ENCODE measurements at places on chromosomes 6 and 20.

- no peak for DNase-seq
Observed at GRCh38 chr6:128511506-128511905, 8.9 kb downstream of the PTPRK start.

- DNase-seq = no peak
Observed at GRCh38 chr6:52611833-52612232, 35.0 kb upstream of the TRAM2 start.

DNA sequence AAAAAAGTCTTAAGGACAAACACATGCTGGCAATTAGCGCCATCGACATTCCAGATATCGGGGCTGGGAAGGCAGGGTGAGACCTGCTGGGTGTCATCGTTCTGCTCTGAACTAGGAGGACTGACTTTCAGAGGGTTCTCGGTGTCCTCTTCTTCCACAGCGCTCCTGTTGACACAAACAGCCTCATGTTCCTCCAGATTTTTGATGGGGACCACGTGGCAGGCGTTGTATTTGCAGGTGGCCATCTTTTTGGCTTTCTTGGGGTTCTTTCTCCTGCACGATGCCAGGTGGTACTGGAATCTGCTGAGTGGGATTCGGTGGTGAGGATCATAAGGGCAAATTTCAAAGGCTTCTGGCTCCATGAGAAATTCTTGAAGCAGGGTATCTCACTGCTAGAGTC is 469 bp downstream of the GTSF1L start:
- no peak for DNase-seq

DNA sequence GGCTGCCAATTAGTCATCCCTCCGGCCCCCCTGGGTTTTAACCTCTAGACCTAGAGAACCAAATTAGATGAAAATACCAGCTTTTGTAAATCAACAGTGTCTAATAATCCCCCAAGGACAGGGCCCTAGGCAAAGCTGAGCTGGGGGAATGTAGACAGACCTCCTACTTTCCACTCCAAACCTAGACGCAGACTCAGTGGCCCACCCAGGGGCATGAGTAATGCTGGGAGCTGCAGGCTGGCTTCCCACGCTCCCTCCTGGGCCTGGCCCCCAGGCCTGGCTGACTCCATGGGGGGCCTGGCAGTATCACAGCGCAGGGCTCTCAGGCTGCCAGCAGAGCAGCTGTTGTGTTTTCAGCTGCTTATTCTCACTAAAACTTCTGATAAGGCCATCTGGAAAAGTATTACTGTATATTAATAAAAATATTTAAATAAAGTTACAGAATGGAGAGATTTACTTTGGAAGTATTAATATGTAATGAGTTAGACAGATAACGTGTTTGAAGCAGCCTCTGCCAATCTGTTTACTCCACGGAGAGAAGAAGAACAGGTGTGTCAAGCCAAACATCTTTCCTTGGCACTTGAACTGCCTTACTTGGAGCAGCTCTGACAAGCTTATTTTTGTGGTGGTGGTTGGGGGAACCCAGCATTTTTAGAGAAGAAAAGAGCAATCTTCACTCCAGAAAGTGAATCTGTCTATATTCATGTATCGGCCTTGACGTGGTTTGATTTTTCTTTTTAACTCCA is 144.0 kb upstream of the AGPAT4 start:
- no peak for DNase-seq

DNA sequence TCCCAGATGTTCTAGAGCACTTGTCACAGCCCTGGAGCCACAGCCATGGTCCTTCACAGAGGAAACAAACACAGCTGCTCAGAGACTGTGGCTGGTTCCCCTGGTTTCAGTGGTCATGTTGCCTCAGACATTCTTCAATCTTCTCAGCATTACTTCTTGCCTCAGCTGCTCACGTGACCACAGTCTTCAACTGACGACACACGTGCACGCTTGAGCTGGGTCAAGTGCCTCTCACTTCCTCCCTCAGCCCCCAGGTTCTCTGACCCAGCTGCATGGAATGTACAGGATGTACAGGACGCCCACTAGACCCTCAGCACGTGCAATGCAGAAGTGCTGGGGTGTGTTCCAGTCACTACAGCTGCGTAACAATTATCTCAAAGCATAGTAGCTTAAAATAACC is 159.8 kb upstream of the GGTLC1 start:
- DNase-seq = no peak

DNA sequence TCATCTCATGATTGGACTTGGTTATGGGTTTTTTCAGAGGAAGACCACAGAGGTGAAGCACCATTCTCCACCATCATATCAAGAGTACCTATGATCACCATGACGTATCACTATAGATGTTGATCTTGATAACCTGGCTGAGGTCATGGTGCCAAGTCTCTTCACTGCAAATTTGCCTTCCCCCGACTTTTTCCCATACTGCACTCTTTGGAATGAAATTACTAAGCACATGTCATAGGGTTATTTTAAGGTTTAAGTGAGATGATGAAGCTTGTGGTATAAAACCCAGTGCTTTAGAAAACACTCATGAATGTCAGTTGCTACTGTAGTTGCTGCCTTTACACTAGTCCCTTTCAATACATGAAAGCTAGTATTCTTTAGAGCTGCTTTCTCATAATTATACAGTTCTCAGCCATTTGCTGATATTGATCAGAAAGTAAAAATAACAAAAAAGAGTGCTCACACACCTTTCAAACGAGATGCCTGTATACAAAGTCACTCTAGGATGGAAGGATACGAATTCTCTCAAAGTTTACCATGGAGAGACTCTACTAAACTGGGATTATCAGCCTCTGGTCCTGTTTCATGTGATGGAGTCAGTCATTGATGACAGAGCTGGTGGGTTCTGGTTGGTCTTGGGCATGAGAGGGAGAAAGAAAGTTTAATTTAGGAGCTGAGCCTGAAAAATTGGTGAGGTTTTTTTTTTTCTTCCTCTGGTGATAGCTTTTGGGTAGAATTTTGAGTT is 228.1 kb downstream of the PRL start:
- no peak for DNase-seq

DNA sequence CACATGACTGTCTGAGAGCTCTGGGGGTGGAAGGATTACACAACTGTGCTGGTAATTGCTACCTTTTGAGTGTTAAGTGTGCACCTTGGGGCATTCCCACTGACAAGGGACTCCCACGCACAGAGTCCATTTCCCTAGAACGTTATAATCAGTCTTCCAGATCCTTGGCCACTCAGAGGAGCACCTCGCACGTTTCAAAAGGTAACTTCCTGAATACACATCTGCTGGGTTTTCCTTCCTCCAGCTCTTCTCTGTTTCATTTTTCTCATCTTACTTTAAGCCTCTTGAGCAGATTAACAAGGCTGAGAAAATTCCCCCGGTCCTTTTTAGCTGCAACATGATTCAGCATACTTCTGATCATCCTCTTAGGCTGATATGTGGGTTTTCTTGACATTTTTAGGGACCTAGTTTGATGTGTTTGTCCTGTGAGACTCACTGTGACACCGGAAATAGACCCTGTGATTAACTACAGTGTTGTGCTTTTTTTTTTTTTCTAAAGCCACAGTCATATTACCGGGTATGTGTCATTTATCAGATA is 98.4 kb upstream of the DUSP22 start:
- DNase-seq = peak; percentile 21

- DNase-seq = no peak
Observed at GRCh38 chr20:21613512-21613911, 92.0 kb upstream of the PAX1 start.

DNA sequence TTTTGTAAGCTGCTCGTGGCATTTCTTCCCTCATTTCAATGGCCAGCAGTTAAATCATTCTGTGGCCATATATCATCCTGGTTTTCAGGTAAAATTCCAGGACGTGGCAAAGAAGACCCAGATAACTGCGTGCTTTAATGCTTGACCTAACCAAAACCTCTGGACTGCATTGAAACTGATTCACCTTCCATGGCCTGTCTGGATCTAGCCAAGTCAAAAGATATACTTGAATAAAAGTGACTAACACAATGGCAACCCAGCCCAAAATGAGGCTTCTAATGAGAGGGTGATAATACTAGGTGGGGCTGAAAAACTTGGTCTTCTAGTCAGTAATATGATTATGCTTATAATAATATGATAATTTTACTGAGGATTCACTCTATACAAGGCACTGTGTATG is 16.5 kb upstream of the PCSK2 start:
- DNase-seq = no peak

- no peak for DNase-seq
Observed at GRCh38 chr20:25626779-25627178, 3.0 kb upstream of the NANP start.

DNA sequence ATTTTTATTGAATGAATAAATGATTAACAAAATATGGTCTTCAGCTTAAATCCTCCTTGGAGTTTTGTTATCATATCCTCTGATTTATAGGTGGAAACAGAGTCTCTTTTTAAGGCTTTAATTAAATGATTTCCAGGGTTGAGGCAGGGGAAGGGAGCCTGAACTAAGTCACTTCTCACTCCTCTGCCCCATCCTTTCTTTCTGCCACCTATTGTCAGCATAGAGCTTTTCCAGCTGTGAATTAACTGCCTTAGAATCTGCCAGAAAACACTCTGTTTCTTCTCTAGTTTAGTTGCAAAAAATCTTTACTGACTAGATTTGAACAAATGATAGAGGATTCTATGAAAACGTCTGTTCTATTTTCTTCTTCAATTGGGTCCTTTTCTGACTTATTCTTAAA is 9.8 kb downstream of the OGFRL1 start:
- no peak for DNase-seq

DNA sequence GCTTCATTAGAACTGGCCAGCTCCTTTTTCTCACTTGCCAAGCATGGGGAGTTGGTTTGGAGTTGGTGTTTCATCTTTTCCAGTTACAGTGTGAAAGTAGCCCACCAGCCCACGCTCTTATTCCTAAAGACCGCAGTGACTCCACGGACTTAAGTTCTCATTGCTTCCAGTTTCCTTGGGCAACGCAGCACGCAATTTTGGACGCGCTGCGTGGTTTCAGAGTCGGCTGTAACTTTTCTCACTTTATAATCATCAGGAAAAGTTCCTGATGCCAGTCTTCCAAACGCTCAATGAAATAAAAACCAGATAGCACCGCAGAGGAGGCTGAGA is 381 bp upstream of the PEX7 start:
- peak; percentile 5 for DNase-seq

GRCh38 chr6:20704325-20705025 is 170.2 kb downstream of the CDKAL1 start:
- no peak for DNase-seq

All from activated gamma-delta T cell treated with Interleukin-2 at 50 U/mL for 16 hours (primary cell).